Tibial artery (tissue), 4 donors: ENCODE measurements at places on chromosomes 5 and 9.

DNA sequence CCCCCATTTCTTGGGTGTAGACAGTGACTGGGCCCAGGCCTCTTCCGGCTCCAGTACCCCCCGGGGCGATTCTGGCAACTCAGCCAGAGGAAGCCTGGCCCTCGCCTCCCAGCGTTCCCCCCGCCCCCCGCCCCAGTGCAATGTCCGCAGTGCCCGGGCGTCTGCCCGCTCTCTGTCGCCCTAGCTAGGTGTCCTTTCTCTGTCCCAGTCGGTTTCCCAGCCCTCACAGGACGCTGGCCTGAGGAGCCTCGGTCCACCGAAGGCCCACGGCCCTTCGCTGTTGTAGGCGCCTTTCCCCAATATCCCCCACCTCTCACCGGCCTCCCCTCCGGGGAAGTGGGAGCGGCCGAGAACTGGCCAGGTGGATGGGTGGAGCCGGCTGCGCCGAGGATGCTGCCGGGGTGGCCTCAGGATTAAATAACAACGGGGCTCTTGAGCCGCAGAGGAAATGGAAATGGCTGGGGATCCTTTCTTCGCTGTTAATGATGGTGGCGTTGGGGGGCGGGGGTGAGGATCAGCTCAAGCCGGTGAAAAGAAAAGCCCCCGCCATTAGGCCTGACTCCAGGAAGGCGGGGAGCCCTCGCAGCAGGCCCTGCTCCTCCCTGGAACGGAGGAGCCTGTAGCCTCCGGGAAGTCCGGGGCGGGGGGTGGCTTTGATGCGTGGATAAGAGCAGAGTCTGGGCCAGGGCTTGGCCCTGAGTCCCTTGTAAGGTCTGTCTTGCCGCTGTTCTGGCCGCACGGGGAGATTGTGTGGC is 1.1 kb upstream of the SPRY4 start:
- DNase-seq, result no peak

DNA sequence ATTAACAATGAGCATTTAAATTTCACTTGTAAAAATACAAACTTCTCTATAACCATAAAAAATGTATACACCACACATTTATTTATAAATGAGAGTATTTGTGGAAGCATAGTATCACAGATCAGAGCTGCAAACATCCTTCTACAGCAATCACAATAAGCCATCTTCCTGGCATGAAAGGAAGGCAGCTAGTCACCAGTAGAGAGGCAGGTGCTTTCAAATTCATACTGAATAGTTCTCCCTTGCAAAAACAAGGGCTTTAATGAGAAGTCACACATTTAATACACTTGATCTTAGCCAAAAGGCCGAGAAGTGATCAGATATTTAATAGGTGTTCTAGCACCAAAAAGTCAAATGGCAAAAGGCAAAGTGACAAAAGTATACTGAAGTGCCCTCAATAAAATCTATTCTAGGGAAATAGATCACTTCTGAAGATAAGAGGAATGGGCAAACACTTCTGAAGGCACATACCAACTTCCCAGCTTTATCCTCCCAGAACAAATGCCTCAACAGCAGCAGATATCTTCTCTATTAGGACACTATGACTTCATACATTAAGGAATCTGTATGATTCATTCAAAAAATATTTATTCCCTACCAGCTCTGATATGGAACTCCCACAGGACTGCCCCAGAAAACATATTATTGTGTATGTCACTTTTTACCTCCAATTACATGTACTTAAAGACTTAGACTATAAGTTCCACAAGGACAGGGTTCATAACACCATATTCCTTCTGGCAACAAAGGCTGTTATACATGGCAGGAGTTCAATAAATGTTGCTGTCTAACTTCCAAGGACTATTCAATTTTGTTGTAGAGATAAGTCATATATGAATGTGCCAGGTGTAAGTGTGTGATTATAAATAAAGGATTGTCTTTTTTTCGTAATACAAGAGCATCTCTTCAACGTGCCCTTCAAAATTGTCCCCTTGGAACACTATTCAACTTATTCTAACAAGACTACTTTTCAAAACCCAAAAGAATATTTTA is 31.7 kb downstream of the MAPKAP1 start:
- DNase-seq, result no peak

DNA sequence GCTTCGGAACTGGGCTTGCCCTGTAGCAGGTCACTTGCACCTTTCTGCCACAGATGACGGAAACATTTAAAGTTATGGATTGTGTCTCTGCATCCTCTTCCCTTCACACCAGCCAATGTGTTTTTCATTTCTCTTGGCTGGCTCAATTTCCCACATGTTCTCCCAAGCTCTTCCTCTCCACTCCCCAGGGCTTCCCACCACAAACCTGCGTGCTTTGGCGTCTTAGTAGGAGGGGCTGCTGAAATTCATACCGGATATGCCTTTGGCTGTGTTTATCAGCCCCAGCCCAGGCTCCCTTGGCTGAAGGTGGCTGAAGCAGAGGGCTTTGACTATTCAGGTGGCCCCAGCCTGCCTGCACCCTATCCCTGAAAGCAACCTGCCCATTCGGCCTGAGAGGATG is 32.1 kb downstream of the ADRB2 start:
- no peak for DNase-seq

- no peak for DNase-seq
Measured at GRCh38 chr5:119304439-119305211, 51.2 kb upstream of the TNFAIP8 start.

- no peak for DNase-seq
Measured at GRCh38 chr5:9284781-9285307, 261.0 kb downstream of the SEMA5A start.

DNA sequence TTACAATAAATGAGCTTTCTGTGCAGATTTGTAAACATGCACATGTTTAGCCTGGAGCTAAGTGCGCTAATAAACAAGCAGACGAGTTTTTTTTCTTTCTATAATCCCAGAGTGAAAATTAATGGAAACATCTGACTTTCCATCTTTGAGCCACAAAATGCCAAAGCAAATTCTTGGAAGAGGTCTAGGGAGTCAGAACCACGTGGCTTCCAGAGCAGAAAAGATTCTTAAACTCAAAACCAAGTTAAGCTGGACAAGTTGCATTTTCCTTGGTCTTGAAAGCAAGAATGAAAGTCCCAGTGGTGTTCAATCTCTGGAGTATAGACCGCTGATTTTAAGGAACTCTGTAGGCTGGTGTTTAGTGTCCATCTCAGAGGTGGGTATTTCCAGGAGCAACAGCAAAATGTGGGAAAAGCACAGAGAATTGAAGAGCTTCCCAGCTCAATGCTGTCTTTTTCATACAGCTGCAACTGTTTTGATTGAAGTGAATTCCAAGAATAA is 71.4 kb downstream of the MYO10 start:
- DNase-seq, result no peak

DNA sequence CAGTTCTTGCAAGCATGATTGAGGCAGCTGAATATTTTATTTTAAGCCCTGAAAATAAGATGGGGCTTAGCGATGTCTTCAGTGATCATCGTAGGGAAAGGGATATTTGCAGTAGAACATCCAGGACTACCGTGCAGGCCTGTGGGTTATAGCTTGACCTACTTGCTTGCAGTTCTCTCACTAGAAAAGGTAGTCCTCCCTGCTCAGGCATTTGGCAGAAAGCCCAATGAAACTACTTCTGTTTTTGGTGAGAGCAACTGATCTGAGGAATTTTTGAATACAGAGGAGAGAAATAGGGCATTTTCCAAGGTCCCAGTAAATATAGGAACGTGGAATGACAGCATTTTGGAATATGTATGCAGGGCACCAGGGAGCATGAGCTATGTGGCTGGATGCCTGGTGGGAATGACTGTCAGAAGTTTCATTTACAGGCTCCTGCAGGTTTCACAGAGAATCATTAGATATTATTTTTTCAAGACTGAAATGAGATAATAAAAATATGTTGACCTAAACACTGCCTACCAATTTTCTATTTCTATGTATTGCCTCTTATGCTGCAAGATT is 417.9 kb upstream of the ACTBL2 start:
- DNase-seq, result no peak

GRCh38 chr5:121121786-121122185 is 657.7 kb downstream of the PRR16 start:
- no peak for DNase-seq

DNA sequence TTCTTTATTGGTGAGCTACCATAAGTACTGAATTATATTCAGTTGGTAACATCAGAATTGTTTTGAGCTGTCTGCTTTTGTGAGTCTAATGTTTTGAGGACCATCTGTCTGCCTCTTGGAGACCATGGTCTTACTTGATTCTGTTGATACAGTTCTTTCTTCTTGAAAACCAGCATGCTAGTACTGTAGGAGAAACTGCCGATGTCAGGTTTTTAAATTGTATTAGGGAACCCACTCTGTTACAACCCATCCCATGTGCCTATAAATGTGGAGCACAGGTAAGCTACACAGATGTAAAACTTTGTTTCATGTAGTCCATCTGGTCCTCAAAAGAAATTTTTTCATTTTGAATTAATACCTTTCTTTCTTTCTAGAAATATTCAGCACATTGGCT is 103.4 kb upstream of the DMRTA1 start:
- no peak for DNase-seq

GRCh38 chr5:14219800-14220512 is 76.8 kb downstream of the TRIO start:
- no peak for DNase-seq

- no peak for DNase-seq
Measured at GRCh38 chr9:112059145-112059965, 115.7 kb downstream of the SUSD1 start.

DNA sequence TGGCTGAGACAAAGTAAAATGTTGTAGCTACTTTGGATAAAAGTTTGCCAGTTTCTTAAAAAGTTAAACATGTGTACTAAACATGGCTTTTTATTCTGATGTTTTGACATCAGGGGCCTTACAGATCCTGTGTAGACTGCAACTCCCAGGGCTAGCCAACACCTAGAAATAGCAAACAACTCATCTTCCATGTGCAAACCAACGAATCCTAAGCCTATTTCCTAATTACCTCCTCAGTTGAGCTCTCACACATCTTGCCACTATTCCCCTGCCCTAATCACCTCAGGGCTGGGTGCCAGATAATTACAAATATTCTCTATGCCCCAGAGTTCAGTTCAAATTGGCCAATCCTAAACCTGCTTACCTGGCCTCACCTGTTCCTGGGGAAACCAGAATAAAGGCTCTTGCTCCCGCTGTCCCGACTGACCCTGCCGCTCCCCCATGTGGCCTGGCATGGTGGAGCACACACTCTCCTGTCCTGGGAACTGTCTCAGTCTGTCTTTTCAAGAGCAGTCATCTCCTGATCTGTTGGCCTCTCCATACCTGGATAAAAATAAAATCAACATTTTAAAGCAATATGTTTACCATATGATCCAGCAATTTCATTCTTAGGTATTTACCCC is 37.1 kb upstream of the FAM169A start:
- no peak for DNase-seq

GRCh38 chr5:40676613-40677343 is 2.9 kb upstream of the PTGER4 start:
- no peak for DNase-seq

DNA sequence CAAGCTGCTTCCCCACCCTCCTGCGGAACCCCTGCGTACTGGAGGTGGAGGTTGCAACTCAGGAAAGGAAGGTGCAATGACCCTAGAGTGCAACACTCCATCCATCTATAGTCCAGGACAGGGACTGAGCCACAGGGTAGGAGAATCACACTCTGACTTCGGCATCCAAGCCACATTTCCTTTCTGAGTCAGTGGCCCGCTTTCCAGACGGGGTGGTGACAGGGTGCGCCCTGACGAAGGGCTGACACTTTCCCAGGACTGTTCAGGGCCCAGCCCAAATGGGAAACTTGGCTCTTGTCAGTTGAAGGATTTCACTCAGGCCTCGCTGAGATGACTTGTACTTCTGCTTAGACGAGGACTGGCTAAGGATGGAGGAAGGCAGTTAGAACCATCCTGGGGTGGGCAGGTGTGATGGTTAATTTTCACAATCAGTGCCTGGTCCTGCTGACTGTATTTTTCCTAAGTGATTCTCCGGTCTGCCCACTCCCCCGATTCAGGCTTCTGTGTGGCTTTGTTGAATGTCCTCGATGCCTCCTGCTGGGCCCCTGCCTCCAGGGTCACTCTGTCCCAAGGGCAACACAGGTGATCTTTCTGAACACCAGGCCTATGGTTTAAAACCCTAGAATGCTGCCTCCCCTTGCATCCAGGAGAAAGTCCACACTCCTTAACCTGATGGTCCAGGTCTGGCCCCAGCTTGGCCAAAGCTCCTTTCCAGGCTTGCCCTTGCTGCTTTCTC is 228.1 kb downstream of the FSTL4 start:
- no peak for DNase-seq

- DNase-seq, result no peak
Measured at GRCh38 chr9:11135851-11136250, 523.0 kb upstream of the PTPRD start.

GRCh38 chr5:75886706-75887105 is 169.5 kb upstream of the POC5 start:
- no peak for DNase-seq

GRCh38 chr9:106287091-106287631 is 575.8 kb upstream of the ZNF462 start:
- no peak for DNase-seq

GRCh38 chr9:38445154-38446043 is 21.1 kb upstream of the IGFBPL1 start:
- no peak for DNase-seq

DNA sequence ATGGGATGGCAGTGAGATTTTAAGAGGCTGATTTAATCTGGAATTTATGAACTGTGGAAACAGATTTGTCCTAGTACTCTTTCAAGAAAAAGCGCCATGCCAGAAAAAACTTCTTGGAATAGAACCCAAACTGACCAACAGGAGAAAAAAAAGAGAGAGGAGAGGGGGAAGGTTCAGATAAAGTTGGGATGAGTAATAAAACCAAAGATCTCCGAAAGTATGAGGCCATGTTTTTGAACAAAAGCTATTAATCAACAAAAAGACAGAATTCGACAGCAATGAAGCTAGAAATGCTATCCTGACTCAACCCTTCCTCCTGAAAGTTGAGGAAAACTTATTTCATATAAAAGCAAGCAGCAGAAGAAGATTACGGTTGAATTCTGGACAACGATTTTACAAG is 135.5 kb downstream of the CEMIP2 start:
- DNase-seq, result no peak

DNA sequence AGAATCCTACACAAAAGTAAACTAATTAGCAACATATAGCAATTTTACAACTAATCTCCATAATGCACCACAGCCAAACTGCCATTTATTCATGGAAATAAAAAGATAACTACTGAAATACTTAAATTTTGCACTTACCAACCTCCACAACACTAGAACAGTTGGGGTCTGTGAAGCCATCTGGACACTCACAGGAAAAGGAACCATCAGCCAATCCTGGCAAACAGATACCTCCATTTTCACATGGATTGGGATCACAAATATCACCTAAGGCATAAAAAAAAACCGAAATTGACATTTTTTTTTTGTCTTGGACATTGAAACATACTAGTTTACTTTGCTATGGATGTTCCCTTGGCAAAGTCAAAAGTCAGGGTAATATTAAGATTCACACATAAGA is 130.7 kb downstream of the EDIL3 start:
- no peak for DNase-seq

DNA sequence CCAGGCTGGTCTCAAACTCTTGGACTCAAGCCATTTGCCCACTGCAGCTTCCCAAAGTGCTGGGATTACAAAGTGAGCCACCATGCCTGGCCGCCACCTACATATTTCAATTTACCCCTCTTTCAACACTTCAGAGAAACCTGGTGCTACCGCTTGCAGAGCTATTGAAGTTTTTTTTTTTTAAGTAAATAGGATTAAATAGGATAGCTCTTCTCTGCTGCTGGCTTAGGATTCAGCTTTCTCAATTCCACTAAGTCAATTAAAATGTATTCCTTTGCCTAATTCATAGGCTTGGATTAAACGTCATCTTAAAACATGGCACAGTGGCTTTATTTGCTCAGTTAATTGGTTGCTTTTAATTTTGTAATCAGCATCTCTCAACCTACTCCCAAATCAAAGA is 41.0 kb downstream of the KIAA1191 start:
- DNase-seq, result no peak
